ENCODE measurements at places on chromosomes 6 and 20.

- no peak overlapping the region for H3K4me3 ChIP-seq
- DNase-seq = no peak
- H3K27ac ChIP-seq = no peak overlapping the region
Measured at GRCh38 chr6:144955859-144956258, 670.7 kb downstream of the UTRN start.

GRCh38 chr20:35199740-35200139, 26.8 kb upstream of the MMP24 start:
- H3K36me3 ChIP-seq = no peaks in the 10 kb centered on the region
- no peak for DNase-seq
- no peak overlapping the region for H3K27ac ChIP-seq
- no peaks in the 10 kb centered on the region for H3K27me3 ChIP-seq

DNA sequence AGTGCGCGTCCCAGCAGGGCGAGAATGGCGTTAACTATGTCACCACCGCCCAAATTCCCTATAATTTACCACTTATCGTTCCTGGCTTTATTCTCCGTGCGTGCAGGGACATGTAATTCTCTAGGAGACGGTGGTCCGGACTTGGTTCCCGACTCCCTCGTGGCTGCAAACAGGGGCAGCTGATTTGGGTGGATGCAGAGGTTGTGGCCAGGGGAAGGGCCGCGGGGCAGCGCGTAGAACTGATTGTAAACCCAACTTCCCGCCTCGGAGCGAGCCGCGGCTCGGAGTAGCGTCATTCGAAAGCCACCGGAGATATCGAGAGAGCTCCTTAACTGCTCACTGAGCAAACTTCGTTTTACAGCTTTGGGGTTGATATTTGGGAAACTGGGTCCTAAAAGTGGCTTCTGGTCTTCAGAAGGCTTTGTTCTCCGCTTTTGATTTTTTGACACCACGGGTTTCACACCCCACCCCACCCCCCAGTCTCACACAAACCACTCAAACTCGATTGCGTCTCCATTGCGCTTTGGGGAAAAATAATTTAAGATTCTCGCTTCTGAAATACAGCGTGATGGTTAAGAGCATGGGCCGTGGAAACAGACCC, 17.5 kb upstream of the ZSCAN9 start:
- no peak overlapping the region for H3K27ac ChIP-seq
- no peak for DNase-seq
- H3K4me3 ChIP-seq = no peak overlapping the region
- H3K27me3 ChIP-seq = peaks cover 74% of the 10 kb centered on the region
- no peaks in the 10 kb centered on the region for H3K36me3 ChIP-seq
- H3K4me1 ChIP-seq = peaks cover 23% of the 10 kb centered on the region

GRCh38 chr6:145139140-145139850, 596.0 kb downstream of the EPM2A start:
- DNase-seq = no peak
- H3K27me3 ChIP-seq = no peaks in the 10 kb centered on the region
- no peak overlapping the region for H3K4me3 ChIP-seq
- H3K4me1 ChIP-seq = no peaks in the 10 kb centered on the region
- H3K27ac ChIP-seq = no peak overlapping the region
- H3K36me3 ChIP-seq = no peaks in the 10 kb centered on the region

- DNase-seq = no peak
- no peaks in the 10 kb centered on the region for H3K36me3 ChIP-seq
- H3K27me3 ChIP-seq = no peaks in the 10 kb centered on the region
- no peak overlapping the region for H3K4me3 ChIP-seq
- no peak overlapping the region for H3K27ac ChIP-seq
- H3K4me1 ChIP-seq = peaks cover 10% of the 10 kb centered on the region
Measured at GRCh38 chr20:3995749-3996320, 19.5 kb downstream of the RNF24 start.

DNA sequence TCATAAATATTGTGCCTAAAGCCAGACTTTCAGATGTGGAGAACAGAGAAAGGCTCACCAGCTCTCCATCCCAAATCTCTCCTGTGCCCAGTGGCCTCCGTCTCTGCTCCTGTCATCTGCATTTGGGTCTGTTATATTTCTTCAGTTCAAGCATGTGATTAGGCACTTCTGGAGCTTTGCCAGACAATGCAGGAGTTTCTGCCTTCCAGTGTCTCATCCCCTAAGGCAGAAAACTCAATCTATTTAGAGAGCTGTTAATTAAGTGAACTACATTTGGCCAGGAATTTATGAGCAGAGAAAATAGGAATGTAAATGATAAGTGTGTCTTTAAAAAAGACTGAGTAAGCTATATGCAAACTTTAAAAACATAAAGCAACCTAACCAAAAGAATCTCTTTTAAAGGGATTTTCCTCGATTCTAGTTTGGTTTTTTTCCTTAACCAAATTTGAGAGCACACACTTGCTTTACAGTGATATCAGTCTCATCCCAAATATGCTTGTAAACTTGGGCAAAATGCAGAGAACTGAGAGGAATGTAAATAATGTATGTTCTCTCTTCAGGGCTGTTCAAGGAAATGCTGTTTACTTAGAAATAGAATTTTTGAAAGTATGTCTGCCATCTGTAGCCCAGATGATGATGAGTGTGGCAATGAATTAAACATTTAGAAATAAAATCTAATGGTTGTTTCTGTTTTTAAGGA, 113.9 kb downstream of the ELOVL4 start:
- no peaks in the 10 kb centered on the region for H3K27me3 ChIP-seq
- no peaks in the 10 kb centered on the region for H3K36me3 ChIP-seq
- no peak overlapping the region for H3K27ac ChIP-seq
- no peak overlapping the region for H3K4me3 ChIP-seq
- no peaks in the 10 kb centered on the region for H3K4me1 ChIP-seq

GRCh38 chr6:137190583-137191094, 17.2 kb upstream of the IL22RA2 start:
- H3K27me3 ChIP-seq = no peaks in the 10 kb centered on the region
- no peak overlapping the region for H3K27ac ChIP-seq
- no peak overlapping the region for H3K4me3 ChIP-seq

DNA sequence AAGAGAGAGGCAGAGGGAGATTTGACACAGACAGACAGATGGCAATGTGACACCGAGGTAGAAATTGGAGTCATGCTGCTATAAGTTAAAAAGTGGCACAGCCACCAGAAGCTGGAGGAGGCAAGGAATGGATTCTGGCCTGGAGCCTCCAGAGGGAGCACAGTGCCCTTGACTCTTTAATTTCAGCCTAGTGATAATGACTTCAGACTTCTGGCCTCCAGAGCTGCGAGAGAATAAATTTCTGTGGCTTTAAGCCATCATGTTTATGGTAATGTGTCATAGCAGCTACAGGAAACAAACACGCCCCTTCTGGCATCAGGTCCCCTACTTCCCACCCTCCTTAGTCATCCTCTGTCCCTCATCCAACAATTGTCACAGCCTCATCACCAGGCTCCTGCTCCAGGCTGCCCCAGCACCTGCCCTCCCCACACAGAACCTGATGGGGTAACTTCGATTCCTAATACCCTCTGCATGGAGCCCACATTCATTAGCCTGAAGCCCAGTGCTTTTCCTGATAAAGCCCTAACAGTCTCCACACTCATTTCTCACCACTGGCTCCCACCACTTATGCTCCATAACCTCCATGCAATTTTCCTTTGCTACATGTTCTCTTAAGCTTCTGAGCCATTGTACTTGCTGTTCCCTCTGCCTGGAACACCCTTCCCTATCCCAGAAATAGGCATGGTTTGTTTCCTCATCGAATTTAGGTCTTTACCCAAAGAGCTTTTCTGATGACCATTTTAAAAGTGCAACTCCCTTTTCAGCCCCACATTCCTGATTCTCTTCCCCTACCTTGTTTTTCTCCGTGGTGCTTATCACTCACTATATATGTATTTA, 69.7 kb upstream of the TOX2 start:
- H3K4me3 ChIP-seq = no peak overlapping the region
- no peaks in the 10 kb centered on the region for H3K36me3 ChIP-seq
- H3K27ac ChIP-seq = no peak overlapping the region
- DNase-seq = no peak

GRCh38 chr20:52975803-52976531, 3.8 kb downstream of the TSHZ2 start:
- no peaks in the 10 kb centered on the region for H3K36me3 ChIP-seq
- no peak overlapping the region for H3K4me3 ChIP-seq
- no peak overlapping the region for H3K27ac ChIP-seq
- no peak for DNase-seq
- no peaks in the 10 kb centered on the region for H3K4me1 ChIP-seq
- H3K27me3 ChIP-seq = peaks cover 8% of the 10 kb centered on the region

DNA sequence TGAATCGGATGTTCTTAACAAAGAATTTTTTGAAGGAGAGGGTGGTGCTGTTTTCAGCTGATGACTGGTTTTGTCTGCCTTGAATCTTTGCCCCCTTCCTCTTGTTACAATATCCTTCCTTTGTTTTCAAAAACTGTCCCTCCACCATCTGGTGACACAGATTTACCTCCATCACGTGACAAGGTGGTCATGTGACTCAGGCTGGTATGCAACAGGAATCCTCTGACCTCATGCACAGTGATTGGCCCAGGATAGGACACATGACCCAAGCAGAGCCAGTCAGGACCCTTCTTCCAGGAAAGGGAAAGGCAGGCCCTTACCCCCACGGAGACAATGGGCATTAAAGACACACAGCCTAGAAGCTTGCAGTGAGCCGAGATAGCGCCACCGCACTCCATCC, 84.7 kb upstream of the MC3R start:
- no peak for DNase-seq
- no peaks in the 10 kb centered on the region for H3K27me3 ChIP-seq
- H3K36me3 ChIP-seq = no peaks in the 10 kb centered on the region
- no peak overlapping the region for H3K4me3 ChIP-seq
- no peaks in the 10 kb centered on the region for H3K4me1 ChIP-seq

DNA sequence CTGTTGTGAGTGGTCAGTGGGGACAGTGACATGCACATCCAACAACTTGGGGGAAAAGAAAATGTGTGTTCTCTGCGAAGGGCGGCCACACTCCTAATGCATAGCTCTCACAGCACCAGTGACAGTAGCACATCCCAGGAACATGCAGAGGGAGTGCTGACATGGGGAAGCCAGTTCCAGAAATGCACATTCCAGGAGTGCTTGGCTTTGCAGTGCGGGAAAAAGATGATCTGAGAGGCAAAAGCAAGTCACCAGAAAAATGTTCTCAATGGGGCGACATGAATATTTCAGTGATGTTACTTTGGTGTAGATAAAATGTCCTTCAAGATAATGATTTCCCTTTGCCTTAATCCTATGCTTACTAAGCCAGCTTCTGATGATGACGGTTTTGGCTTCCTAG, 42.9 kb upstream of the PDE10A start:
- H3K36me3 ChIP-seq = no peaks in the 10 kb centered on the region
- no peaks in the 10 kb centered on the region for H3K27me3 ChIP-seq
- H3K27ac ChIP-seq = no peak overlapping the region
- no peak for DNase-seq

GRCh38 chr20:13221673-13222318, 722 bp downstream of the ISM1 start:
- DNase-seq = peak; percentile 79
- H3K27me3 ChIP-seq = peaks cover 38% of the 10 kb centered on the region
- no peaks in the 10 kb centered on the region for H3K36me3 ChIP-seq
- peaks cover 22% of the 10 kb centered on the region for H3K4me1 ChIP-seq

DNA sequence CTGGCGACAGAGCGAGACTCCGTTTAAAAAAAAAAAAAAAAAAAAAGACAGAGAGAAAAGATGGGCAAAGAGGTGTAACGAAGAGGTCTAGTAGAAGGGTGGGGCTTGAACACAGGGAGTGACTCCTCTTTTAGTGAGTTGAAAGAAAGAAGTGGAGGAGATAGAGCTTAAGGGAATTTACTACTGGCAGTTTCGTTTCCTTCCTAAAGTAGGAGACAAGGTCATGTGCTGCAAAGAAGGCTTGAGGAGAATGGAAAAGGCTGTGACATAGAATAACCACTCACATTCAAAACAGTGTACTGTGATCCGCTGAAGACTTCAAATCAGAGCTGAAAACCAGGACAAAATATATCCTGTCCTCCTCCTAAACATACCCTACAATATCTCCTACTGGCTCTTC, 63.8 kb upstream of the EIF2S2 start:
- H3K4me3 ChIP-seq = no peak overlapping the region
- H3K4me1 ChIP-seq = no peaks in the 10 kb centered on the region

DNA sequence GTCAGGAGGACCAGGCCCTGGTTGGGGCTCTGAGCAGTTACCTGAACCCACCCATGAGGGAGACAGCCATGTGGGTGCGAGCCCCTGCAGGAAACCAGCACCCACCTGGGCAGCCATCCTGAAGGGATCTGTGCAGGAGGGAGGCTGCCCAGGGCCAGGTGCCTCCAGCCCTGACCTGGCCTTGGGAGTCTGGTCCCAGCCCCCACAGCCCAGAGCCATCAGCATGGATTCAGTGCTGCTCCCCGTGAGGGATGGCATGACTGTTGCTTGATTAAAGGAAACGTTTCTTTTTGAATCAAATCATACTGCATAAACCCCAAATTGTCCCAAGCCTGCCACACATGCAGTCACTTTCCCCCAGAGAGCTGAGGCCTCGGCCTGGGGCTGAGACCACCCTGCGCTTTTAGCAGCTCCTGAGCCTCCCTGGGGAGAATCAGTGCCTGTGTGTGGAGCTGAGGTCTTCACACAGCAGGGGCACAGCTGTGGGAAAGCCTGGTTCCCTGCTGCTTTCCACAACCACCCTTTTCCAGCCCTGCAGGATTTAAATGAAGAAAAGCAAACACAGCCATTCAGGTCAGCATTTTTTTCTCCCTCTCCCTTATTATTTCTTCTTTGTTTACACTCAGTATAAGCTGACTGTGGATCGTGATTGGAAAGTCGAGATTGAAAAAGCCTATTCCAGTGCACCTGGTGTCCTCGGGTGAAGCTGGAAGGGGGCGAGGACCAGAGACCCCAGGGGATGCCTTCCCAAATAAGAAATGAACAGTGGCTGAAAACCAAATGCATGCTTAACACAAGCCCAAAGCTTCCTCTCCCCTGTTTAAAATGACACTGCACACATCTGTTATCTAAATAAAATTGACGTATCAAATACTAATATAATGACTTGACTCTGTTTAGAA, 283.9 kb downstream of the SMOC2 start:
- DNase-seq = no peak
- H3K27me3 ChIP-seq = no peaks in the 10 kb centered on the region
- no peak overlapping the region for H3K4me3 ChIP-seq

DNA sequence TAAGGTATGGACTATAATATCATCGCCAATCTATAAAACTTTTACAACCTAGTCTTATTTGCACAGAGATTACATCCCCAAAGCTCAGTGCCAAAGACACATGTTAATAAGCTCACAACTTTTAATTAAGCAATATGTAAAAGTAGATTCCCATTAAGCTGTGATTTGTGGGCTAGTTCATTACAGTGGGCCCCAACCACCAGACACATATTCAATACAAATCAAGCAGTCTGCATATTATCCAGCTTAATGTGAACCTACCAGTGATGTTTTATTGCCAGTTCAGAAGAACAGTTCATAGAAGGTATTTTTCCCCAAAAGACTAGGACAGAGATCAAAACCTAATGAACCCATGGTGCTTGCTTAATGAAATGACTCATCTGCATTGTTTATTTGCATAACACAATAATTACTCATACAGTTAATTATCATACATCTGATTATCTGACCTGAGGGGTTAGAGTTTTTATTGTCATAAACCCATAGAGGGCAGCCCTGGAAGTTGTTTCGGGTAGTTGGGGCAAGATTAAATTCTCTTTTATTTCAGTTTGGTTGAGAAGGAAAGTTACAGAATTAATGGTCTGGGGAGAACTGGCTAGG, 831.0 kb downstream of the TFAP2A start:
- H3K4me3 ChIP-seq = no peak overlapping the region
- H3K27ac ChIP-seq = no peak overlapping the region
- H3K36me3 ChIP-seq = no peaks in the 10 kb centered on the region
- H3K27me3 ChIP-seq = no peaks in the 10 kb centered on the region
- DNase-seq = no peak

- H3K4me1 ChIP-seq = peaks cover 14% of the 10 kb centered on the region
- DNase-seq = no peak
- H3K4me3 ChIP-seq = no peak overlapping the region
Measured at GRCh38 chr6:11772109-11772825, 6.3 kb downstream of the ADTRP start.
